ENCODE measurements at places on chromosomes 16 and 17.

DNA sequence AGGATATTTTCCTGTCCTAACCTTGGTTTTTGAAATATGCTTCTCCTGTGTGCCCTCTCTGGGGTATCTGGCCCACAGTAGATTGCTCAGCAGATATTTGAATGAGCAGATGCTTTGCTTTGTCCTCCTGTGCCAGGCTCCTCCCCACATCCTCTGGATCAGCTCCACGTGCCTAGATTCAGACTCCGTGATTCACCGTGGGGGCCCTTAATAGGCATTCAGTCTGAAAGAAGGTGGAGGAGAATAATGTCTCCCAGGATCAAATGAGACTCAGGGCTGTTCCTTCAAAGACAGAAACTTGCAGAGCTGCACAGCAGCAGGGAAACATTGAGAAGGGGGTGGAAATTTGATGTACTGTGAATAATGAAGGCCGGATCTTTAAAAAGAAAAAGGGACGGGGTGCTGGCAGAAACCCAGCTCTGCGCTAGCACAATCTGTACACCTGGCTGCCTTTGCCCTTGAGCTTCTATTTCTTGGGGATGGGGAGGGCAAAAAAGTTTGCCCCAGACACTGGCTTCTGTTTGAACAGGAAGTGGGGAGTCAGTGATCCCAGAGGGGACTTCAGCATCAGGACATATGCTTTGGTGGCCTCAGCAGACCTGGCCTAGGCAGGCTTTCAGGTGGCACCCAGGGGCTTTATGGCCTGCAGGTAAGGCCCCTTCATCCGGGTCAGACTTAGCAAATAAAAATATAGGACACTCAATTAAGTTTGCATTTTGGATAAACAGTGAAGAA, 15.9 kb upstream of the SLC12A3 start:
- no peak for DNase-seq

- DNase-seq, result no peak
Observed at GRCh38 chr16:14140923-14141322, 69.8 kb downstream of the MRTFB start.

- no peak for DNase-seq
Observed at GRCh38 chr16:71626858-71627213, 852 bp downstream of the MARVELD3 start.

GRCh38 chr17:35218915-35219314, 24.0 kb upstream of the SLFN5 start:
- DNase-seq, result no peak

DNA sequence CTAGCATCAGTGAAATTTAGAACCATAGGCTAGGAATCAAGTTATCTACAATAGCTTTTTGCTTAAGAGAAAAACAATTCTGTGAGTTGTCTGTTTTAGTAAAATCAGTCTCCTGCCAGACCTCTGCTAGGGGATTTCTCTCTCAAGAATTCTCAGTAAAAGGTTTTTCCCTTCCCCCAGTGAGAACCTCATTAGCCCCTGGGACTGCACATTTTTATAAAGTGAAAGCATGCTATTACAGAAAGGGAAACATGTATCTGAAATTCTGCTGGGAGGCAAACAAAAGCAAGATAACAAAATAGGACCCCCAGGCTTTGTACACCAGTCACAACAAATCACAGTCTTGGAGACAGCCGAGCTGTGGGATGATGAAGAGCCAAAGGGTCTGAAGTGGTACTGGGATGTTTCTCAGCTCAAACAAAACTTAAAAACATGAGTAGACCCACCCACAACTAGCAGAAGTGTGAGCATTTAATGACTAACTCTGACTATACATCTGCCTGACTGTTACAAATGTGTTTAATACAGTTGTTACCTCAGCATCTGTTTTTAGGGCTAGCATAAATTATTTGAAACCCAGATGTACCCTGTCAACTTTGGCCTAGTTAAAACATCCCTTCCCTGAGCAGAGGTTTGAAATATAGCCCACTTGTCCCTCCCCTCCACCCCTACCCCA, 20.0 kb upstream of the GLG1 start:
- no peak for DNase-seq

- DNase-seq, result no peak
Observed at GRCh38 chr17:72407336-72407909, 286.6 kb downstream of the SOX9 start.

DNA sequence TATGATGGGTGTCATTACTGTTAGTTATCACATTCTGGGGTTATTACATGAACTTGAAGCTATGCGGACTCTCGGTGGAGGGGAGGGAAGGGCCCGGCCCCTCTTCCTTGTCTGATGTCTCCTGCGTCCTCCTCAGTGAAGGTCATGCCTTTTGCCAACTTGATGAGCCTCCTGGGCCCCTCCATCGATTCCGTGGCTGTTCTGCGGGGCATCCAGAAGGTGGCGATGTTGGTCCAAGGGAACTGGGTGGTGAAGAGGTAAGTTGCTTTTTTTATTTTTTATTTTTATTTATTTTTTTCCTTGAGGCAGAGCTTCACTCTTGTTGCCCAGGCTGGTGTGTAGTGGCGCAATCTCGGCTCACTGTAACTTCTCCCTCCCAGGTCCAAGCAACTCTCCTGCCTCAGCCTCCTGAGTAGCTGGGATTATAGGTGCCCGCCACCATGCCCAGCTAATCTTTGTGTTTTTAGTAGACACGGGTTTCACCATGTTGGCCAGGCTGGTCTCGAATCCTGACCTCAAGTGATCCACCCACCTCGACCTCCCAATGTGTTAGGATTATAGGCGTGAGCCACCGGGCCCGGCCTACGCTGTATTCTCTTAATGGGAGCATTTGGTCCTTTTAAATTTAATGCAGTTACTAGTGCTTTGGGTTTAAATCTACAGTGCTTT, 21.6 kb downstream of the POLR3E start:
- peak; percentile 26 for DNase-seq

- DNase-seq, result no peak
Observed at GRCh38 chr16:89114159-89114981, 20.7 kb downstream of the ACSF3 start.

DNA sequence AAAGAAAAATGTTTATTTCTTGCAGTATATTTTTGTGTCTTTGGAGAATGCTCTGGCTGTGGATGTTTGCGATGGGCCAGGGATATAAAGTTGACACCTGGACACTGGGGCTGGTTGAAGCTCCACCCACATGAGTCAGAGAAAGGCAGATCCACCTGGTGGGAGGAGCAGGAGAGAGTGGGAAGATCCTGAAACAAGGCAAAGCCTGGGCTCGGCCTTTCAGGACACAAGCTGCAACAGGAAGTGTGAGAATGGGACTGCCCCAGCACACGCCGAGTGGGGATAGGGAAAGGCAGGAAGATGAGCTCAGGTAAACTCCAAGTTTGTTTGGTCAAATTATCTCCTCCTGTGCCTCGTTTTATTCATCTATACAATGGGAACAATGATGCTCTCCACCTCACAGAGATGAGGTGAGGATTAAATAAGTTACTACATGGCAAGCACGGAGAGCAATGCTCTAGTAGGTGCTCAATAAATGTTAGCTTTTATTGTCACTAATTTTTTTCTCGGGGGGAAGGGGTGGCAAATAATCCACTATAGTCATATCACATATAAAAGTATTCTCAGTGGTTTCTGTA, 21.4 kb upstream of the PITPNM3 start:
- DNase-seq, result no peak

DNA sequence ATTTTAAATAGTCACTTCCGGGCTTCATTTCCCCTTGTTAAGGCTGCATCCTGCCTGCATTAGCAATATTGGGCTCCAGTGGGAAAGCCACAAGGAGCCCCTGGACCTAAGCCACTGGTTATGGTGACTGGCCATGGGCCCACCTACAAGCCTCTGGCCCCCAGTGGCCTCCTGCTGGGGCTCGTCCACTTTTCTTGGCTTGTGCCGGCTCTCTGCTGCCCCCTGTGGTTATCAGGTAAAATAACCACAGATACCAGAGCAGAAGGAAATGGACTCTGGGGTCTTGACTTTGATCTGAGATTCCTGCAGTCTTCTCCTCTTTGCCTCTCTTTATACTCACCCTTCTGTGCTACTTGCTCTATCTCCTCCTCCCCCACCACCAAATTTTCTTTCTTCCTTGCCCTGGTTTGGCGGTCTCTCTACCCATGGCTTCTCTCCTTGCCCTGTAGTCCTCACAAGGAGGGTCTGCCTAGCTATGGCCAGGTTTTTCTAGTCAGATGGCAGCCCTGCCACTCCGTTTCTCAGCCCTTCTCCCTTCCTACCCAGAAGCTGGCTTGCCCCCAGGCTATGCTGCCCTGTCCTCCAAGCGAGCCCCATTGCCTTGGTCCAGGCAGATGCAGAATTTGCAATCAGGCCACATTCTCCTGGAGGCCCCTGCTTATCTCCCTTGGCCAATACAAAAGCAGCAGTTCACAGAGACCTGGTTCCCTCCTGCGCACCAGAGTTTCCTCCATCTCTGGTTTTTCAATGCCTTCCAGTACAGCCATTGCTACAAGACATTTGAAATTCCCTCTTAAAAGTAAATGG, 82.9 kb upstream of the RCVRN start:
- no peak for DNase-seq

DNA sequence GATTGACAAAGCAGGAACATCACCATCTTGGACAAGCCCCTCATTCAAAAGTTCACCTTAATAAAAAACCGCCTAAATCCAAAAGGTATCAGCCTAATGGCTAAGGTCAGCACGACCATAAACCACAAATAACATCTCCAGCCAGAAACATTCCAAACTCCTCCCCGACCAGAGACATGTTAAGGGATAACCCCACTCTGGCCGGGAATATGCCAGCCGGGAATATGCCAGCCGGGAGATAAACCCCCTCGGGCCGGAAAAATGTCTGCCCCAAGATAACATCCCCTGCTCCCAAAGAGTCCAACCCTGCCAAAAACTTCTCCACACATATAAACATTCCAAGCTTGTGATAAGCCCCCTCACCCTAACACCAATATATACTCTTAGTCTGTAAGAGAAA, 1.4 kb downstream of the DHX33 start:
- DNase-seq, result no peak

- no peak for DNase-seq
Observed at GRCh38 chr16:3578121-3578520, 918 bp upstream of the NLRC3 start.

DNA sequence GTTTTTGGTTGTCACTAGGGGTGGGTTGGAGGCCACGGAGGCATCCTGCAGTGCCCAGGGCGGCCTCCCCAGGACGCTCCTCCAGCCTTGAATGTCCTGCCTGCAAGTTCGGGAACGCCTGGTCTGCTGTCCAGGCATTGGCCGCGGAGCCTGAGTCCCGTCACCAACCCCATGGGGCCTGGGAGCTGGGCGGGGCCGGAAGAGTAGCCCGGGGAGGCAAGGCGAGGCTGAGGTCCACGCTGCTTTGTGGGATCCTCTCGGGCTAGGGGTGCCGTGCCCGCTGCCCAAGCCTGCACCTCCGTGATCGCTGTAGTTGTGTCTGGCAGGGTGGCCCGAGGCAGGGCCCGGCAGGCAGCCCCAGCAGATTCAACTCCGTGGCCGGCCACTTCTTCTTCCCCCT, 12.8 kb downstream of the TELO2 start:
- DNase-seq, result no peak

- no peak for DNase-seq
Observed at GRCh38 chr17:80884811-80885210, 106.8 kb upstream of the CHMP6 start.

- DNase-seq, result no peak
Observed at GRCh38 chr17:42685831-42686230, 3.5 kb downstream of the CNTNAP1 start.

GRCh38 chr16:84476401-84476800, 28.1 kb downstream of the MEAK7 start:
- no peak for DNase-seq

DNA sequence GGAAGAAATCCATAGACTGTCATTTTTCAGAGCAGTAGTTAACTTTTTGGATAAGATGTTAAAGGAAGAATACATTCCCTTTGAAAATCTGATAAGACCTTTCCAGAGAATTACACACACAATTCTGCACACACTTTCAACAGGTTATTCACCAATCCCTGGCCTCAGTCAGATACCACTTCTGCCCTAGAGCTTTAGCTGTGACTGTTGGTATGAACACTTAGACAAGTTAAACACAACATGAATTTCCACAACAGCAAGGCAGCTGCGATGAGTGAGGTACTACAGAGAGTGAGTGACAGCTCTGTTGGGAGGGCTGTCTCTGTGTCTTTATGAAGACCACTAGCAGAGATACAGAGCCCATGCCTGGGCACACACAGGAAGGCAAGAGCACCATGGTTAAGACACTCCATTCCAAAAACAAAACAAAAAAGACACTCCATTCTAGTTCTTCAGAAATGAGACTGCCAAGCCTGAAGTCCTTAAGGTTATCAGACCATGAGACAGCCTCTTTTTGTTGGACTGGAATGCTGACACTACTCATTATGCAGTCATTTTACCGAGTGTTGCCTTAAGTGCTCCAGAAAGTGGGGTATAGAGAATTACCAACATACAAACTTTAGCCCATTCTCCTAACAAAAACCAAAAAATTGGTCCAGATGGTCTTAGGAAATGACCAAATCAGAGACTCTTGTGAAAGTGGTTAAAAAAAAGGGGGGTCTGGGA, 42.4 kb downstream of the TOM1L2 start:
- no peak for DNase-seq

- no peak for DNase-seq
Observed at GRCh38 chr16:81885976-81886586, 107.0 kb downstream of the PLCG2 start.

DNA sequence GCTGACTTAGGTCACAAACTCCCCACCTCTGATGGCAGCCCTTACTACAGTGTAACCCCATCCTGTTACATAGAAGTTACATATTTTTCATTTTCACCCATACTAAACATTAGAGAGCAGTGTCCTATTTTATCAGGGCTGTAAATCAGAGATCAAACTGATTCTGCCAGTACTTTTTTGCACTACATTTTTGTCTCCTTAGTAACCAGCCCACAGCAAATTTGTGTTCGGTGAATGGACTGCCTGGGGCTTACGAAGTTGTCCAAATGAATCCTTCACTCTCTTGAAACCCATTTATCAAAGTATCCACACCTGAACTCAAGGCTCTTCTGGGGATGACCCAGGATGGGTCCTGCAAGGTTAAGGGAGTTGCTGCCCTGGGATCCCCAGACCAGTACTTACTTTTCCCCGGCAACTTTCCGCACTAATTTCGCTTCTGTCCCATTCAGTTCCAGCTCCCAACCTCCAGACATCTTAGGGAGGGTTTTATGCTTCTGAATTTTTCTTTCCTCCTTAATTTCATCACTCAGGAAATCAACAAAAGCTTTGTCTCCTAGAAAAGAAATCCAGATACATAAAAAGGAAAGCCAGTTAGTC, 1.1 kb downstream of the C1QBP start:
- DNase-seq, result no peak

GRCh38 chr17:5249615-5250014, 15.0 kb upstream of the SCIMP start:
- peak; percentile 33 for DNase-seq

DNA sequence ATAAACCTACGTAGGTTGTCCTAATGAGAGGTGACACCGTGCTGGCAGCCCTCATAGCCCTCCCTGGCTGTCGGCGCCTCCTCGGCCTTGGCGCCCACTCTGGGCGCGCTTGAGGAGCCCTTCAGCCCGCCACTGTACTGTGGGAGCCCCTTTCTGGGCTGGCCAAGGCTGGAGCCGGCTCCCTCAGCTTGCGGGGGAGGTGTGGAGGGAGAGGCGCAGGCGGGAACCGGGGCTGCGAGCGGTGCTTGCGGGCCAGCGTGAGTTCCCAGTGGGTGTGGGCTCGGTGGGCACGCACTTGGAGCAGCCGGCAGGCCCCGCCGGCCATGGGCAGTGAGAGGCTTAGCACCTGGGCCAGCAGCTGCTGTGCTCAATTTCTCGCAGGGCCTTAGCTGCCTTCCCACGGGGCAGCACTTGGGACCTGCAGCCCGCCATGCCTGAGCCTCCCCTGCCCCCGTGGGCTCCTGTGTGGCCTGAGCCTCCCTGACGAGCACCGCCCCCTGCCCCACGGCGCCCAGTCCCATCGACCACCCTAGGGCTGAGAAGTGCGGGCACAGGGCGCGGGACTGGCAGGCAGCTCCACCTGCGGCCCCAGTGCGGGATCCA, 40.1 kb upstream of the AMZ2 start:
- no peak for DNase-seq

Measured in stimulated activated CD8-positive, alpha-beta memory T cell treated with anti-CD3 and anti-CD28 coated beads, Interleukin-2, amount 100 ng/mL, for 1 hour (primary cell).